Neural crest cell (in vitro differentiated cells): ENCODE measurements at places on chromosomes 3 and 15. TPM values are rescaled to one million over a fixed set of nuclear protein-coding genes. Genes with fewer than 3 reads are reported as not detected.

Gene TLNRD1
- total RNA-seq, result 30.6 and 31.7 TPM in 2 replicates

Gene ATP1B3
- total RNA-seq, result 123 and 147 TPM in 2 replicates

Gene TUSC7
- not detected in 2 replicates for total RNA-seq

Gene FSIP1
- 6.8 and 8.1 TPM in 2 replicates for total RNA-seq

Gene ADAMTS9
- total RNA-seq, result 13.8 and 15.1 TPM in 2 replicates

Gene TLR9
- total RNA-seq, result 0.16 TPM in 1 of 2 replicates, not detected in the other

- no peak overlapping the region for H3K27ac ChIP-seq
- H3K4me3 ChIP-seq, result no peak overlapping the region
Measured at GRCh38 chr3:963755-964154, 129.1 kb upstream of the CNTN6 start.

DNA sequence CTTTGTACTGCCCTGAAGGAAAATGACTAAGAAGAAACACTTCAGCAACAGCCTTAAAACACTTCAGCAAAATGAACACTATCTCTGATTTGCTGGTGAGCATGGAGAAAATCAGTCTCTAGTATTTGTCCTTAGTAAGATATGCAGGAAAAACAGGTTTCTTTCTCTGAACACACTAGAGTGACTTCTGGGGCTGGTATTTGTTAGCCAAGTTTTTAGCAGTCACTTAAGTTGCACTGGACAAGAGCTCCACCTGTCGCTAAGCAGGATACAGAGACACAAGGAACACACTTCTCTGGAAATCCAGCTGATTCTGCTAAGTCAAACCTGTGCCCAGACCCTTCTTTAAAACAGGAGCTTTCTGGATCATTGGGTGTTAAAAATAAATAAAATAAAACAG is 65.3 kb downstream of the CHAC1 start:
- H3K36me3 ChIP-seq, result no peaks in the 10 kb centered on the region
- no peaks in the 10 kb centered on the region for H3K27me3 ChIP-seq
- DNase-seq, result no peak
- H3K27ac ChIP-seq, result no peak overlapping the region

Gene SV2B
- total RNA-seq, result not detected in 2 replicates

- no peak for DNase-seq
- no peak overlapping the region for H3K27ac ChIP-seq
- no peak overlapping the region for H3K4me3 ChIP-seq
Measured at GRCh38 chr3:142501004-142501926, 53.4 kb upstream of the XRN1 start.

GRCh38 chr3:177946048-177946447 is 590.2 kb upstream of the KCNMB2 start:
- no peak overlapping the region for H3K27ac ChIP-seq
- H3K4me1 ChIP-seq, result peaks cover 11% of the 10 kb centered on the region
- H3K4me3 ChIP-seq, result no peak overlapping the region
- H3K27me3 ChIP-seq, result no peaks in the 10 kb centered on the region

DNA sequence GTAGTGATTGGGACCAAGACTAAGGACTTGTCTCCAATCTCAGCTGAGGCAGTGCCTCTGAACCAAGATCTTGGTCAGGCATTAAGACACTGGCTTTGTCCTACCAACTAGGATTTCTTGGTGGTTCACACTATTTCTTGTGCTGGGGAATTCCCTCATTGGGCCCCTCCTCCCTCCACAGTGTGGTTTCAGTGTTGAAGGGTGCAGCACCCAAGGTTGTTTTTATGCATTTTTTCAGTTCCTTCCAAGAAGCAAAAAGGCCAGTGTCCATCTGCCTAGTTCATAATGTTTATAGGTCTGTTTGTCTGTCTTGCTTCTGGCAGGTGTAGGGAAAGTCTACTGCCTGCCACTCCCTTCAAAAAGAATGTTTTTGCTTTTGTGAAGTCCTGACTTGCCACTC is 10.6 kb upstream of the ITPKA start:
- H3K4me3 ChIP-seq, result no peak overlapping the region
- no peak overlapping the region for H3K27ac ChIP-seq

DNA sequence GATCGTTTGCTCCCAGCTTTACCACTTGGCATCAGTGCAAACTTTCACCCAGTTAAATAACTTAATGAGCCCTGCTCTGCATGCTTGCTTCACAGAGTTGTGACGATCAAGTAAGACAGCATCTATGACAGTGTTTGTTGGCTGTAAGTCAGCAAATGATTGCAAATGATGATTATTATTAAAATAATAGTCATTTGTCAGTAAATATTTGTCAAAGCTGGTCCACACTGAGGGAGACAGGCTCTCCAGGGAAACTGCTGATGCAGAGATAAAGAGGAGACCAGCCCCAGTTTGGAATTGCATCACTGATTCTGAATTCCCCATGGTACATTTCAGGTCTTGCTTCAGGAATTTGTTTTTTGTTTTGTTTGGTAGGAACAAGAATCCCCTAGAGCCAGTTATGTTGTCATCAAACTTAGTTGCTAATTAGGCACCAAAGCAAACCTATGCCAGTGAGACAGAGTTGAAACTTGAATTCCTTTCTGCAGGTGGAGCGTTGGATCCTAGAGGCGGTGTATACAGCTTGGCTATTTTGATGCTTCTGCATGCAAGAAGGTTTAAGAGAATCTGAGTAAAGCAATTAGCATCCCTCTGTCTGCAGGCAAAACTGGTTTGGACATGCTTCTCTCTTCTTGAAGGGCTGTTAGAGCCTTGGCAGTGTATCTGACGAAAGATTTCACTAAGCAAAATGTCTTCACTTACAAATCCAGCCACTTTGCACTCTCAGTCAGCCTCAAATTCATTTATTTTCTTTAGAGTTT is 338.6 kb upstream of the TPRG1 start:
- H3K4me3 ChIP-seq, result no peak overlapping the region
- no peak for DNase-seq
- H3K36me3 ChIP-seq, result no peaks in the 10 kb centered on the region
- no peaks in the 10 kb centered on the region for H3K27me3 ChIP-seq
- H3K4me1 ChIP-seq, result peaks cover 29% of the 10 kb centered on the region
- no peak overlapping the region for H3K27ac ChIP-seq

Gene COL6A5
- not detected in 2 replicates for total RNA-seq

GRCh38 chr3:18787441-18787840 is 360.9 kb upstream of the KCNH8 start:
- DNase-seq, result no peak
- no peak overlapping the region for H3K27ac ChIP-seq
- peaks cover 5% of the 10 kb centered on the region for H3K27me3 ChIP-seq
- no peaks in the 10 kb centered on the region for H3K36me3 ChIP-seq
- no peaks in the 10 kb centered on the region for H3K4me1 ChIP-seq
- peak overlapping the region; percentile 20 for H3K4me3 ChIP-seq

GRCh38 chr3:130839813-130840212 is 54.1 kb upstream of the ATP2C1 start:
- H3K4me3 ChIP-seq, result no peak overlapping the region
- no peak overlapping the region for H3K27ac ChIP-seq
- H3K36me3 ChIP-seq, result no peaks in the 10 kb centered on the region
- H3K4me1 ChIP-seq, result peaks cover 7% of the 10 kb centered on the region

Gene PRR20G
- total RNA-seq, result not detected in 2 replicates

- no peak overlapping the region for H3K4me3 ChIP-seq
- H3K36me3 ChIP-seq, result no peaks in the 10 kb centered on the region
- peaks cover 3% of the 10 kb centered on the region for H3K27me3 ChIP-seq
- no peak for DNase-seq
Measured at GRCh38 chr3:99118381-99118780, 216.9 kb upstream of the DCBLD2 start.

Gene HEG1
- 32.0 and 33.8 TPM in 2 replicates for total RNA-seq

GRCh38 chr3:5485427-5485826 is 297.9 kb downstream of the EDEM1 start:
- H3K27me3 ChIP-seq, result peaks cover under 1% of the 10 kb centered on the region
- H3K27ac ChIP-seq, result no peak overlapping the region
- DNase-seq, result no peak
- H3K4me3 ChIP-seq, result no peak overlapping the region
- H3K4me1 ChIP-seq, result no peaks in the 10 kb centered on the region

DNA sequence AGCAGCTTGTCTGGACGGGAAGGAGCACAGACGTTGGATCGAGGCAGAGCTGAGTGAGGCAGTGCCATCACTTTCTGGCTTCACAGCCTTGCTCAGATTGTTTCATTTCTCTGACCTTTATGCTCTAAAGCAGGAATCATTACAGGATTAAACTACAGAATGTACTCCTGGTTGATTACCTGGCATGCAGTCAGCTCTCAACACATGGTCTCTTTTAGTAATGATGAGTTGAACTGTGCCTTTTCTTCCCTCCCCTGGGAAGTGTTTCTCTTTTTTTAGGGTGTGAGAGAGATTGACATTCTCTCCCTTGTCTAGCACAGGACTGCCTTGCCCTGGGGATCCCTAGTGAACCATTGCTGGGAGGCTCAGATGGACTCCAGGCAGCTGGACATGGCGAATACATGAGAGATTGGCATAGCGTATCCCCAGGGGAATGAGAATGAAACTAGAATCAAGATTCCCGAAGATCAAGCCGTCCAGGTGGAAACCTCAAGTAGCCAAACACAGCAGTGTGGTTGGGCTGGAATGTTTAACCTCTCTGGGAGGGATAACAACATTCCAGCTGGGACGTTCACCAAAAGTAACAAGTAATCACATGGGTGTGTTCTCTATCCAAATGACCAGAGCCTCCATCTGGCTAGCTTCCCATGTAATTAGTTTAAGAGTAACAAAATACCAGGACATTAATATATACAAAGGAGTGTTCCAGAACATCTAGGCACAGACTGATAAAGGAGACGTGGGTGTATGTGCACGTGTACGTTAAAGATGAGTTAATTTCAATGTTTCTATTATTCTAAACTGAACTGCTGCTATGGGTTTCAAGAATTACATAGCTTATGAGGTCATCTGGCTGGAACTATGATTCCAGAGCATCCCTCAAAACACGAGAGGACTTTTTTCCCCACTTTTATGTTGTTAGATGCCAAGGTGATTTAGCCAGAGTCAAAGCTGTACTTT is 118.6 kb upstream of the NR2E3 start:
- H3K36me3 ChIP-seq, result no peaks in the 10 kb centered on the region
- H3K27me3 ChIP-seq, result peaks cover 9% of the 10 kb centered on the region
- DNase-seq, result no peak
- H3K4me3 ChIP-seq, result no peak overlapping the region
- no peak overlapping the region for H3K27ac ChIP-seq

Gene ARHGEF26
- 17.4 and 19.3 TPM in 2 replicates for total RNA-seq

DNA sequence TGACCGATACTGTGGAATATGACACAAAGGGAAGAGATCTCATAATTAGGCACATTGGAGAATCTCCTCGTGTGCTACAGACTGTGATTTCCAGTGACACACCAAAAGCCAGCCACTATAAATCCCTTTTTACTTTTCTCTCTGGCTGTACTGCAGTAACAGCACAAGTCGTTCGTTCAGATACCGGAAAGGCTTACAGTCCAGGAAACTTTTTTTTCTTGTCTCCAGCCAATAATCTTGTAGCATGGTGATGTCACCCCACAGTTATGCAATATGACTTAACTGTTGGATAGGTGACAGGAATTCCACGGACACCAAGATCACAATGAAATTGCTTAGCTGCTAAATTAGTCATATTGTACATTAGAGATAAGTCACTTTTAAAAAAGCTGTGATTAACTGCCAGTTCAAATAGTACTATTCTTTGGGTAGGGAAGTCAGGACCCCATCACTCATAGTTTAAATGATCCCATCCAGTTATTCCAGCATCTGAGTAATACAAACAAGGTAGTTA is 36.3 kb upstream of the TSC22D2 start:
- H3K27ac ChIP-seq, result no peak overlapping the region
- no peaks in the 10 kb centered on the region for H3K36me3 ChIP-seq
- no peak for DNase-seq

- no peak for DNase-seq
- H3K36me3 ChIP-seq, result peaks cover 6% of the 10 kb centered on the region
- no peaks in the 10 kb centered on the region for H3K27me3 ChIP-seq
- H3K27ac ChIP-seq, result no peak overlapping the region
- no peak overlapping the region for H3K4me3 ChIP-seq
- peaks cover 25% of the 10 kb centered on the region for H3K4me1 ChIP-seq
Measured at GRCh38 chr3:73603762-73604171, 21.0 kb downstream of the PDZRN3 start.

- peak overlapping the region; percentile 22 for H3K27ac ChIP-seq
- no peak overlapping the region for H3K4me3 ChIP-seq
- H3K4me1 ChIP-seq, result peaks cover 77% of the 10 kb centered on the region
Measured at GRCh38 chr3:113264283-113265131, 53.1 kb downstream of the BOC start.

Gene ERC2
- 12.2 and 13.5 TPM in 2 replicates for total RNA-seq

DNA sequence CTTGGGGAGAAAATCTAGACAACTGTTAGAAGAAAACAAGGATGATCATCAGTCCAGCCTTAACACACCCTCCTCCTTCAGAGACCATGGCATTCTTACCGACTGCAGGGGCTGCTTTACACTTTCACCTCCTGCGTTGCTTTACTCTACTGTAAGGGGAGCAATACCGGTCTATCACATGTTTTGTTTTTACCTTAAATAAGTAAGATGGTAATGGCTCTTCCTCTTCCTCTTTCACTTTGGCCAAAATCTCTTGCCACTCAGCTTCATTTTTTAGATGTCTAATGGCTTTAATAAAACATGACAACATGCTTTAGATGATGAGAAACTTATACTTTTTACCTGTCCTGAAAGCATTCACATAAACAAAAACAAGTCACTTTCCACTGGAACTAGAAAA is 33.4 kb upstream of the STIMATE start:
- H3K4me3 ChIP-seq, result no peak overlapping the region
- no peak overlapping the region for H3K27ac ChIP-seq
- H3K27me3 ChIP-seq, result no peaks in the 10 kb centered on the region
- peaks cover 4% of the 10 kb centered on the region for H3K4me1 ChIP-seq

DNA sequence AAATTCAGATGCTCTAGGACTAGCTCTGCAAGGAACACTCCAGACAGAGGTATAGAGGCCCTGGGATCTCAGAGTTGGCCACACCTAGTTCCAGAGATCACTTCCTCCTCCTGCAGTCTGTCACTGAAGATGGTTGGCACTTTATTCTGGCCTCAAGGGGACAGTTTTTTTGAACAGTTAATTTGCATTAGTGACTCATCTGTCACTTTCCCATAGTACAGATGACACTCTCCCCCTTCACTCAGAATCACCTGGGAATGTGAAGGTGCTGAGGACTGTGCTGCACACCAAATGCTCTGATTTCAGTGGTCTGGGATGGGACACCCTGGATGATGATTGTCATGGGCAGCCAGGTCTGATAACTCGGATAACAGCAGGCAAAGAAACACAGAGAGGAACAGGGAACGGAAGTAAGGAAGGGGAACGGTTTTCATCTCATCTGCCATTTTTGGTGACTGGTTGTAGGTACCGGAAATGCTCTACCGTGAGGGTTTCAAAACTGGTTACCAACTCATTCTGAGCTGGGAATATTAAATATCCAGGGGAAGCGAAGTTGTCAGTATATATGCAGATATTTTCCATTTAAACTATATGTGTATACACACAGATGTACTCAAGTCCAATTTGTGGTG is 232.5 kb upstream of the ST8SIA2 start:
- DNase-seq, result no peak
- H3K27me3 ChIP-seq, result peaks cover 5% of the 10 kb centered on the region
- H3K36me3 ChIP-seq, result no peaks in the 10 kb centered on the region
- H3K4me3 ChIP-seq, result no peak overlapping the region
- H3K4me1 ChIP-seq, result peaks cover 31% of the 10 kb centered on the region
- no peak overlapping the region for H3K27ac ChIP-seq
